ENCODE measurements at places on chromosomes 5 and 9.

- no peak for DNase-seq
These were observed 83.2 kb upstream of the ADRA1B start for GRCh38 chr5:159833088-159833487.

GRCh38 chr5:167770461-167770860 lies 521.0 kb upstream of the WWC1 start:
- no peak for DNase-seq

DNA sequence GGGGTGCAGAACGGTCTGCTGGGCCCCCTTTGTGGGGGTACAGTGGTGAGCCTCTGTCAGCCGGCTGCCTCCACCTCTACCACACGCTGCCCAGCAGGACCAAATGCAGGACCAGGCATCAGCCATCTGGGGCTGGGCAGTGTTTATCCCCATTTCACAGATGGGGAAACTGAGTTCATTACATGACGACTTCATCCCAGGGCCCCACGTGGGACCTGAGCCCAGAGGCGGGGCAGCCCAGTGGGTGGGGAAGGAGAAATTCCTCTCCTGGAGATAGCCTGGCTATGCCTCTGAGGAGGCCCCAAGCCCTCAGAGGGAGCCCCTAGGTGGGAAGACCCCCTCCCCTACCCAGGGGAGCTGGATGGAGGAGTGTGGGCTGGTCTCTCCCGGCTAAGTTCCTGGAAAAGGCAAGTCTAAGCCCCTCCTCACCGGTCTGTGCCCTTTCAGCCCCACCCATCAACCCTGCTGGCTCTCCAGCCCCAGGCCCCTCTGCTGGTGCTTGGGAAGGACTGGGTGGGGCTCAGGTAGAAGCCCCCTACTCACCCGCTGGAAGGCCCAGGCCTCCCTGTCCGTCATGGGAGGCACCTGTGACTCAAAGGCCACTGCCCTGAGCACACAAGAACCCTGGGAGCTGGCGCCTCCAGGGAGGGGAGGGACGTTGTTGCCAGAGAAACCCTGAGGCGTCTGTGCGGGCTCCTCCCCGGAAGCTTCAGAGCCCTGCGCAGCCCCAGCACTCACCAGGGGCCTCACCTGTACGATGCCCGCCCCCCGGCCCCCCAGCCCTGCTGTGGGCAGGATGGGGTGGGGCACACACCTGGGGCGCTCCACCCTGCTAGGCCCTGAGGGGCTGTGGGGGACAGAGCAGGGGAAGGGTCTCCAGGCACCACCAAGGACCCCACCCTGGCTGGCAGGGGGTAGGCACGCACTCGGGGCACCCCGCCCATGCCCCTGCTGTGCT lies 7.4 kb upstream of the CCDC187 start:
- DNase-seq = no peak

DNA sequence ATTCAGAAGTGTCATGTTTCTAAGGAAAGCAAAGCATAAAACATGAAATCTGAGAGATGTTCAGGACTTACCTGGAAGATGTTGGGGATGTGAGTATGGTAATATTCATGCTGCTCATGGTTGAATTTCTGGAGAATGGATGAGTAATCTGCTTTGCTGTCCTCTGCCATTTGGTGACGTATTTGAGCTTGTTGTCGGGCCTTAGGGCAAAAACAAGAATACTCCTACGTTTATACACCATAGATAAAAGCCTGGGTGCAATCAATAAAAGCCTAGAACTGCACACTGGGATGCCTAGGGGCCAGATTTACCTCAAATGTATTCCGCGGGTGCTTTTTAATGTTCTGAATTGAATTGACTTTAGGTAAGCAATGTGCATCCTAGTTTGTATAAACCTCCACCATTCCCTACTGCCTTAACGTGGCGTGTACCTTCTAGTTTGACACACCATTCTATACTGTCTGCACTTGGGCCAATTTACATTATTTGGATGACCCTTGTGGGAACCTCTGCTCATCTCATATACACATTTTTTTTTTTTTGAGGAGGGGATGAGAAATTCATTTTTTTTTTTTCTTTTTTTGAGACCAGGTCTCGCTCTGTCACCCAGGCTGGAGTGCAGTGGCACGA lies 94.4 kb downstream of the USP20 start:
- DNase-seq = no peak

- no peak for DNase-seq
These were observed 79.0 kb downstream of the MACROH2A1 start for GRCh38 chr5:135319928-135320606.

DNA sequence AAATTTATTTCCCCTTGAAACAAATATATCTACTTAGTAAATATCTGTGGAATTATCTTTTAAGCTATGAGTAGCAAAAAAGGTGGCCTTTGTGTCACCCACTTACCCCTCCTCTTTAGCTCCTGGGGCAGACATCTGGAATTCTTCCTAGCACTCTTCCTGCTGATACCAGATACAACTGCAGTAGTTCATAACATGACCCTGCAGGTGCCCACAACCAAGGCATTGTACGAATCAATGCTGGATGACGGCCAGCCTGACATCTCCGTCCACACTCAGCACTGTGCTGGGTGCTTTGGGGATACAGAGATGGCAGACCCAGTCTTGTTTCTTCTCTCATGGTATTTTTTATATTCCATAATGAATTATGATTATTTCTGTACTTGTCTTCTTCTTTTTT lies 152.3 kb downstream of the GOLPH3 start:
- DNase-seq = no peak

- no peak for DNase-seq
These were observed 127.5 kb downstream of the FRMD3 start for GRCh38 chr9:83410701-83411100.

GRCh38 chr5:106094204-106094607 lies 1576.5 kb downstream of the EFNA5 start:
- no peak for DNase-seq

DNA sequence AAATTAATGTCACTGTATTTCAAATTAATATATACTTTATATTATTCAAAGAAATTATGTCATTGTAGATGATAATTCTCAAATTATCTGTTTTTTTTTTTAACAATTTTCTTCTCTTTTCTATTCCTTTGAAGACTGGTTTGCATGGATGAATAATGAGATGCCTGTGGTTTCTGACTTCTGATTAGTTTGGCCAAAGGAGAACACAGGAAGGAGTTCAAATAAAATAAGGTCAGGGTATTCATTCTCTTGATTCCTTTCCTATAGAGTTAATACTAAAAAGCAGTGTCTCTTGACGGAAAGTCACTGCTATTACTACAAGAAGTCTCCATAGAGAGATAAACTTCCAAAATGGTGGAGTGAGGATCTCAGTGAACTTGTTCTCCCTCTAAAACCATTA lies 279.6 kb upstream of the FTMT start:
- DNase-seq = no peak

DNA sequence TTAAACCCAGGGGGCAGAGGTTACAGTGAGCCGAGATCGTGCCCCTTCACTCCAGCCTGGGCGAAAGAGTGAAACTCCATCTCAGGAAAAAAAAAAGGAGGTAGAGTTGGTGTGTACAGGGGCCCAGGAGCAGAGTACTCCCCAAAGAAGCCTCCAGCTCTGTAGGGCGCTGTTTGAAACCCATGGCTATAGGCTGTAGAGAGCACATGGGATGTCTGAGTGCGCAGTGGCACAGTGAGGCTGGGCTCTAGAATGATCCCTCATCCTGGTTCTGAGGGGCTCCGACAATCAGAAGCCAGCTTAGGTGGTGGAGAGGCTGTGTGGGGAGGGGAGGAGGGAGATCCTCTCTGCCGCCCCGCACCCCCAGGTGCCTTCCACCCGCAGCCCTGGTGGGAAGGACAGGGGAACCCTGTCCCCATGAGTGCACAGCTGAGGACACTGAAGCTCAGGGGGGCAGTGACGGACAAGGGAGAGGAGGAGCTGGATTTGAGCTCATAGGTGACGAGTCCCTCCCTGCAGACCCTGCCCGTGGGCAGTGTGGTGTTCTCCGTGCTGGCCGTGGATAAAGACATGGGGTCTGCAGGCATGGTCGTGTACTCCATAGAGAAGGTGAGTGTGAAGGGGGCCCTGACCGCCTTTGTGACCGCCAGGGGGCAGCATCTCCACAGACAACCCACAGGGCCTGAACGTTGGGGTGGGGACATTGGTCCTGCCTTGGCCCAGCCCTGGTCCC lies 24.6 kb downstream of the CDHR2 start:
- no peak for DNase-seq

DNA sequence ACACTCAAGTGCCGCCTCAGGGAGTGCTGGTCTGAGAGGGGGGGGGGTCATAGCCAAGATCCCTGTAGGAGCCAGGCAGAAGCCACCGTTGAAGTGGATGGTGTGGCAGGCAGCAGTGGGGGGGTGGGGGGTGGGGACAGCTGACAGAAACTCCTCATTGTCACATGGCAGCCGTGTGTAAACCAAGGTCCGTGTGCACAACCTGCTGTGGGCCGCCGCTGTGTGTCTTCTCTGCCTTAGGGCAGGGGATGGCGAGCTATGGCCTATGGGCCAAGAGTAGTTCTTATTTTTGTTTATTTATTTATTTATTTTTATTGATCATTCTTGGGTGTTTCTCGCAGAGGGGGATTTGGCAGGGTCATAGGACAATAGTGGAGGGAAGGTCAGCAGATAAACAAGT lies 13.4 kb downstream of the SQSTM1 start:
- no peak for DNase-seq

DNA sequence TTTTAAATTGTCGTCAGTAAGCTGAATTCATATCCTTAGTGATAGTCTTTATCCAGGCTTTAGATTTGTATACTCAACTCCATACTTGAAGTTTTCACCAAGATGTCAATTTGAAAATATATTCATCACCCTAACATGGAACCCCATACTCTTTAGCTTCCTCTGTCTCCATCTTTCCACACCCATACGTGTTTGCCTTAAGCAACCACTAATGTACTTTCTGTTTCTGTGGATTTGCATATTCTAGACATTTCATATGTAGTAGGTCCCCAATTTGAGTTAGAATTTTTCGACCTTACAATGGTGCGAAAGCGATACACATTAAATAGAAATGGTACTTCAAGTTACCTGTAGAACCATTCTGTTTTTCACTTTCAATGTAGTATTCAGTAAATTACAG lies 65.2 kb downstream of the NSD1 start:
- no peak for DNase-seq

DNA sequence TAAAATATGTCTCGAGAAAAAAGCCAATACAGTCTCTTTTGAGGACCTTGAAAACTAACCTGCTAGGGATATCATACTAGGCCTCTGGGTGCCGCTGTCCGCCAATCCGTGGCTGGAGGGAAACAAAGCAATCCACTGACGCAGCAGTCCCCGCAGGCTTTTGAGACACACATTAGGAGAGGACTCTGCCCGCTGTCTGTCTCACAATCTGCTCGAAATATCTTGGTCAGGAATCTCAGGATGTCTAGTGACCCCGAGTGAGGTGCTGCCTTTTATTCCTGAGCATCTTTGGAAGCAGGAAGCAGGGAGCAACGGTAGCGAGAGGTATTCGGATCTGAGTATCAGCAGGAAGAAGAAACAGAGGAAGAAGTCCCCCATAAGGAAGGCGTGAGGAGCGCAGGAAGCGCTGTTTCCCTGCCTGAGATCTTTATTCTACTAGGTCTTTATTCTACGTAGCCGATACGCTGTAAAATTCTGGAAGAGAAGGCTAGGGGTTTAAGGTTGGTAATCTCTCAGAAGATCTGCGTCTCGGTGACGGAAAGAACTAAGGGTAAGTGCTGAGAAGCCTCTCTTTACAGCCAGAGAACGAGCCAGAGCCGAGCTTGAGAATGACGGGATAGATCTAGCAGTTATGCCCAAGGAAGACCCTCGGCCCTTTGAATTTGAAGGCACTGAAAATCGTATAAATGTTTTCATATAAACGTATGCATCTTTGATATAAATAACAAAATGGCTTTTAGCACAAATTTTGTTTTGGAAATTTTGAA lies 4.0 kb upstream of the PCDHGA1 start:
- DNase-seq = no peak

DNA sequence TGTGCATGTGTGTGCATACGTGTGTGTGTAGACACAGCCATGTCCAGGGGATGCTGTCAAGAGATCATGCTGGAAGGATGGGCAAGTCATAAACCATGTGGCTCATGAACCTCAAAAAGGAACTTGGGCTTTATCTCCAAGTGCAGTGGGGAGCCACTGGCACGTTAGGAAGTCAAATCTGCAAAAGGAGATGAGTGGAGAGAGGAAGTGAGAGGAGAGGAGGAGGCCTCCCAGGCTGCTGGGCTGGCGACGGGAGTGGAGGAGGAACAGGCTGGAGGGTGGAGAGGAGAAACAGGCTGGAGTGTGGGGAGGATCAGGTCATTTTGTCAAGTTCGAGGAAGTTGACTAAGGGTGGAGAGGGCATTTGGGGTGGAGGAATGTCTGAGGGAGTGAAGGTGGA lies 29.2 kb upstream of the TIFAB start:
- no peak for DNase-seq

DNA sequence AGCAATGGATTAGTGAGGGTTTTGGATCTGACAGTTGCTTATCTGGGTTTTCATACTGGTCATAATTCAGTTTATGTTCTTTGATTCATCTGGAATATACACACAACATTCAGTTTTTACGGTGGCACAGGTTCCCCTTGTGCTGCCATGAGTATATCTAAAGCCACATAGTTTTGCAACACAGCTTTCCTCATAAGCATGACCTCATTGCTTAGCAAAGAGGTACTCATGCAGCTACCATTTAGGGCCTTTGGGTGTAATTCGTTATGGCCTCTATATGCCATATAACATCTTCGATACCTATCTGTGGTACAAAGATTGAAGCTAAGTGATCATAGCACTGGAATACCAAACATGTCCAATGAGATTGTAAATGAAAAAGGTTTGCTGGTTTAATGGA lies 2.9 kb upstream of the RBM22 start:
- no peak for DNase-seq

- no peak for DNase-seq
These were observed 112.8 kb downstream of the DAPK1 start for GRCh38 chr9:87610200-87611155.

DNA sequence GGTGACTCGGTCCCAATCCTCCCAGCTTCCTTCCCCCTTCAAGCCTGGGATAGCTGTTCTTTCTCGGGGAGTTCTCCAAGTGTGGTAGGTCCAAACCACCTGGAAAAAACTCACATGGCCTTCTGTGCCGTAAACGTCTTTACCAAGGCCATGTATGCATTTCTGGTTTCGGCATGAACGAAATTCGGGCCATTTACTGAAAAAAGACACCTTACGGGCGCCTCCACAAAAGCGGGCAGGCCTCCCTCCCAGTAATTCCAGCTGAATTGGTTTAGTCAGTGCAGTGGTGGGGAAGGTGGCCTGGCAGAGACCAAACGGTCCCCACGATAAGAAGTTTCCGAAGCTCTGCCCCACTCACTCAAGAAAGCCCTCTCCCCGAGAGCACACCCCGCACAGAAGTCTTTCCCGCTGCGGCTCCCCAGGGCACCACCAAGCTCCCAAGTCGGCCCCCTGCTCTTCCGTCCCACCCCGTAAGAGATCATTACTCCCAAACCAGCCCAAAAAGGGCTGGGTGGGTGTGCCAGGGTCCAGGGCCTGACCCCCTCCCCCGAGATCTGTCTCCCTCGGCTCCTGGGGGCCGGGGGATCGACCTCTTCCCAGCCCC lies 86.3 kb upstream of the MELK start:
- no peak for DNase-seq

GRCh38 chr5:1943481-1943880 lies 60.8 kb upstream of the IRX4 start:
- DNase-seq = no peak

GRCh38 chr5:150514708-150515211 lies 6.8 kb downstream of the NDST1 start:
- DNase-seq = no peak
